Psoas muscle (tissue), 8 donors: ENCODE measurements at places on chromosomes 6 and 20. TPM values are rescaled to one million over a fixed set of nuclear protein-coding genes. Genes with fewer than 3 reads are reported as not detected.

DNA sequence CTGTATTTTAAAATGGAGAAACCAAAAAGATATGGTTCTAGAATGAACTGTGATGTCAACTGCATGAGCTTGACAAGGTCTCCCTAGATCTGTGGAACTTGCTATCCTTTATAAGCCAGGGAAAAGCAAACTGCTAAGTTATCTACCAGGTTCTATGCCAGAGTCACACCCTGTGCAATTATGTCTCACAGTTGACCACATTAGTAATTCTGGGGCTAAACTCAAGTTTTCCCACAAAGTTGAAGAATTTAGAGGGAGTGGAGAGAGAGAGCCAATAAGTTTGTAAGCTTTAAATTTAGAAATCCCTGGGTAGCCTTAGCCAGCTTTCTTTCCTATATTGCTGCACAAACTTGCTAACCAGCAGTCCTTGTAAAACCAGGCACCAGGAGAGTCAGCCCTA is 407.0 kb upstream of the SASH1 start:
- no peak for DNase-seq
- no peak overlapping the region for H3K4me3 ChIP-seq
- H3K36me3 ChIP-seq, result no peaks in the 10 kb centered on the region
- H3K27me3 ChIP-seq, result no peaks in the 10 kb centered on the region
- no peak overlapping the region for H3K27ac ChIP-seq

GRCh38 chr6:14280006-14280510 is 162.5 kb downstream of the CD83 start:
- DNase-seq, result no peak

GRCh38 chr20:55953201-55953600 is 52.1 kb downstream of the CBLN4 start:
- no peak for DNase-seq
- H3K4me3 ChIP-seq, result no peak overlapping the region
- no peaks in the 10 kb centered on the region for H3K4me1 ChIP-seq
- H3K27me3 ChIP-seq, result no peaks in the 10 kb centered on the region
- no peak overlapping the region for H3K27ac ChIP-seq

AIG1 gene
- 24.6 TPM for total RNA-seq

GRCh38 chr6:150759483-150759882 is 106.0 kb upstream of the MTHFD1L start:
- H3K36me3 ChIP-seq, result no peaks in the 10 kb centered on the region
- no peak overlapping the region for H3K4me3 ChIP-seq
- H3K27me3 ChIP-seq, result peaks cover 2% of the 10 kb centered on the region
- H3K27ac ChIP-seq, result no peak overlapping the region

GRCh38 chr6:154234019-154234772 is 122.4 kb downstream of the IPCEF1 start:
- no peak overlapping the region for H3K4me3 ChIP-seq
- no peaks in the 10 kb centered on the region for H3K27me3 ChIP-seq
- H3K36me3 ChIP-seq, result no peaks in the 10 kb centered on the region
- H3K27ac ChIP-seq, result no peak overlapping the region
- no peak for DNase-seq

DNA sequence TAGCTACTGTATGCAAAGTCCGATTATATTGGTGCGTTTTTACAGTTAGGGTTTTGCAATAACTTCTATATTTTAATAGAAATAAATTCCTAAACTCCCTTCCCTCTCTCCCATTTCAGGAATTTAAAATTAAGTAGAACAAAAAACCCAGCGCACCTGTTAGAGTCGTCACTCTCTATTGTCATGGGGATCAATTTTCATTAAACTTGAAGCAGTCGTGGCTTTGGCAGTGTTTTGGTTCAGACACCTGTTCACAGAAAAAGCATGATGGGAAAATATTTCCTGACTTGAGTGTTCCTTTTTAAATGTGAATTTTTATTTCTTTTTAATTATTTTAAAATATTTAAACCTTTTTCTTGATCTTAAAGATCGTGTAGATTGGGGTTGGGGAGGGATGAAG is 13.7 kb upstream of the PLCG1 start:
- peaks cover 78% of the 10 kb centered on the region for H3K36me3 ChIP-seq
- H3K27me3 ChIP-seq, result no peaks in the 10 kb centered on the region
- no peak for DNase-seq
- no peak overlapping the region for H3K27ac ChIP-seq
- H3K4me1 ChIP-seq, result no peaks in the 10 kb centered on the region
